ENCODE measurements at places on chromosomes 2 and 18. TPM values are rescaled to one million over a fixed set of nuclear protein-coding genes. Genes with fewer than 3 reads are reported as not detected.

CYP27C1 gene
- not detected for total RNA-seq

PKDCC gene
- total RNA-seq = not detected

C2orf72 gene
- 0.66 TPM for total RNA-seq

INO80B gene
- 51.8 TPM for total RNA-seq

DNA sequence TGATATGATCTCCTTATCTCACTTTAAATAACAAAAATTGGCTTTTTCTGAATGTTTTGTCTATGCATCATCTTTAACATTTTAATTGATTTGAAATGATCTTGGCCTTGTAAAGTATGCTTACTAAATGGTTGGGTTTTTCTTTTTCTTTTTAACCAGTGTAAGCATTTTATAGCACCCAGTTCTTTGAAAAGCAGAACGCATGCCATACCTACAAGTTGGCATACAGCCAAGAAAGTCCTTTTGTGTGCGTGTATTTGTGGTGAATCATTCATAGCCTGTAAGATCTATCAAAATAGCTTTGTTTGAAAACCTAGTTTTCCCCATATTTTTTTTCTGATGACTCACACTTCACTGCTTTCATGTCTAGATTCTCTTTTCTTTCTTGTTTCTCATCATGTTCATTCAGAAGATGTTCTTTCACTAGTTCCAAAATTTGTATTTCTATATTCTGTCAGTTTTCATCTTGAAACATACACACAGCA, 4.1 kb upstream of the VRK2 start:
- H3K27me3 ChIP-seq = no peaks in the 10 kb centered on the region
- H3K36me3 ChIP-seq = peaks cover 4% of the 10 kb centered on the region
- H3K4me1 ChIP-seq = peaks cover 34% of the 10 kb centered on the region
- no peak for DNase-seq
- H3K27ac ChIP-seq = peak overlapping the region; percentile 10
- no peak overlapping the region for H3K4me3 ChIP-seq

DNA sequence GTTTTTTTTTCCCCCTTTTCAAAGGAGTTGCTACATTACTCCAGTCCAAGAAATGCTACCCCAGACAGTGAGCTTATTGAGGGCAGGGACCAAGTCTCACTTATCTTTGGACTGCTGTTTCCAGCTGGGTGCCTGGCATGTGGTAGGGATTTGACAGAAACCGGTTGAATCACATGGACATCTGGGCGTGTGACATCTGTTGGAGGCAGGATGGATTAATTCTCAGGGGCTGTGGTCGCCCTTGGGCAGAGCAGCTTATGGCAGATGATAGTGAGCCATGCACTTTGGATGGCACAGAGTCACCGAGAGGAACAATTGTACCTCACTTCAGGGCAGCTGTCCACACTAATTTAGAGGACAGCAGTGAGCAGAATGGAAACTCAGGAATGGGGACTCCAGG, 254.6 kb upstream of the ID2 start:
- DNase-seq = no peak
- peaks cover 27% of the 10 kb centered on the region for H3K4me1 ChIP-seq
- H3K4me3 ChIP-seq = no peak overlapping the region
- H3K27ac ChIP-seq = no peak overlapping the region

DNA sequence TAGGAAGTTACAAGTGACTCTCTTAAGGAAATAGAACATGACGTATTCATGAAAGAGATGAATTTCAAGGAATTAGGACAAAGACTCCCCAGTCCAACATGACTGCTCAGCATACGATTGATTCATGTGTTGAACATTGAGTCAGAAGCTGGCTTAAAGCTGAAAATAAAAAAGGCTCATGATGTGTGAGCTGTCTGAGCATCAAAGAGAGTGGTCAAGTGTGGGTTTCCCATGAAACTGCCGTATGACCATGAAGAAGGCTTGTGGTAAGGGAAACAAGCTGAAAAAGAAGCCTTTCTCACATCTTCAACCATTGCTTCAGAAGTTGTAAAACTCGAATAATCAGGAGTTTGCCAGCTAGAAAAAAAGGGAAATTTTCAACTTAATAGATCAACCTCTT, 201.9 kb upstream of the APCDD1 start:
- no peaks in the 10 kb centered on the region for H3K4me1 ChIP-seq
- peaks cover 7% of the 10 kb centered on the region for H3K27me3 ChIP-seq
- H3K4me3 ChIP-seq = no peak overlapping the region

GCG gene
- not detected for total RNA-seq

DNA sequence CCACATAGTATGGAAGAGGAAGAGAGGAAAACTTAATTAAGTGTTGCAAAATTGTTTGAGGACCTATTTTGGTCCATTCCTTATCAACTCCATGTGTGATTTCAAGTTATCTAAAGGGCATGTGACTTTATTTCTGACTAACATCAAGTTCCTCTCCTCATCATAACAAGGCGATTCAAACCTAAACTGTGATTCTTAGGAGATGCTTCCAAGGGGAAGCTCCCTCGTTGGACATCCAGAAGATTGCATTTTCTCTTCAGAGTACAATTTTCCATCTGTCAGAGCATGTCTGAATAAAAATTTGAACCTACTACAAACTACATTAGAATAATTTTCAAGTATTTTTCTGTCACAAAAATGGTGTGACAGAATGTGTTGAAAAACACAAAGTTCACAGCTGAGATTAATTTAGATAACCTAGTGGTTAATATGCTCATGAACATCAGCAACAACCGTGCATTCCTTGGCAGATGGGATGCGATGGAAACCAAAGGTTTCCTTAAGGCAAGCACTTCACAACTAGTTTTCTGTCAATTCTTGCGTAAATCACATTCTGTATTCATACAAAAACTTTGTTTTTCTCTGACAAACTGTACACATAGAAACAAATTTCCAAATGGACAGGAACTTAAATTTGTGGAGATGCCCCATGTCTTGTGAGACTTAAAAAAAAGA, 4.2 kb downstream of the SFT2D3 start:
- H3K27ac ChIP-seq = no peak overlapping the region
- H3K36me3 ChIP-seq = peaks cover 54% of the 10 kb centered on the region
- no peaks in the 10 kb centered on the region for H3K27me3 ChIP-seq
- DNase-seq = no peak

GRCh38 chr18:68822926-68823325, 25.0 kb downstream of the CCDC102B start:
- DNase-seq = no peak
- H3K27ac ChIP-seq = no peak overlapping the region
- H3K4me1 ChIP-seq = no peaks in the 10 kb centered on the region

ERLEC1 gene
- 24.9 TPM for total RNA-seq

GRCh38 chr2:239110595-239111048, 262.7 kb downstream of the TWIST2 start:
- H3K27ac ChIP-seq = no peak overlapping the region
- H3K36me3 ChIP-seq = peaks cover 16% of the 10 kb centered on the region

DNA sequence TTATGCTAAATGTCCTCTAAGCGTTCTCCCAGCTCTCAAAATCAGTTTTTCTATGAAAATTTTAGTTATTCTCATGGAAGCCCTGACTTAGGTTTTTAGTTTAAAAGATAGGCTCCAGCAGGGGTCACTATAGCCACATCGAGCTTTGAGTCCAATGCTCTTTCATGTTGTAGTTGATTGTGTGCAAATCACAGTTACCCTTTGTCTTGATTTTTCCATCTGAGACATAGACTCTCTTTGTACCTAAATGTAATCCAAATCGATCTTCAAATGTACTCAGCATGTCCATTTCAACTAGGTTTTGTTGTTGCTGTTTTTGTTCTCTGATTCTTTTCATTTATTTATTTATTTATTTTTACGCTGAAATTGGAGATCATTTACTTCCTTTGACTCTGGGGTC, 26.4 kb upstream of the MSTN start:
- peaks cover 5% of the 10 kb centered on the region for H3K27me3 ChIP-seq
- DNase-seq = peak; percentile 84
- H3K4me1 ChIP-seq = no peaks in the 10 kb centered on the region
- no peak overlapping the region for H3K27ac ChIP-seq
- H3K4me3 ChIP-seq = no peak overlapping the region

Data from activated CD4-positive, alpha-beta T cell treated with anti-CD3 and anti-CD28 coated beads, Interleukin-2, amount 10 ng/mL, durations not matched to agents 24 days and 14 days (primary cell).